Memory B cell (primary cell): ENCODE measurements at places on chromosomes 12 and 14.

GRCh38 chr12:21940549-21941505 is at the start of gene ABCC9:
TSS of gene ABCC9 (minus strand) at chr12:21941426. CDS start at chr12:21936674, 4,752 bp downstream.
- peaks cover 3% of the 10 kb centered on the region for H3K4me1 ChIP-seq
- no peak within 1 kb of the TSS for H3K27ac ChIP-seq
- peaks cover 8% of the 10 kb centered on the region for H3K27me3 ChIP-seq
- H3K36me3 ChIP-seq = no peaks in the 10 kb centered on the region
- no peak within 1 kb of the TSS for H3K4me3 ChIP-seq
- no peak for DNase-seq

GRCh38 chr14:70359076-70359424 is 433 bp downstream of the COX16 start:
- H3K4me3 ChIP-seq = peak overlapping the region; percentile 100
- H3K27me3 ChIP-seq = no peaks in the 10 kb centered on the region
- peaks cover 32% of the 10 kb centered on the region for H3K4me1 ChIP-seq
- H3K27ac ChIP-seq = peak overlapping the region; percentile 95

DNA sequence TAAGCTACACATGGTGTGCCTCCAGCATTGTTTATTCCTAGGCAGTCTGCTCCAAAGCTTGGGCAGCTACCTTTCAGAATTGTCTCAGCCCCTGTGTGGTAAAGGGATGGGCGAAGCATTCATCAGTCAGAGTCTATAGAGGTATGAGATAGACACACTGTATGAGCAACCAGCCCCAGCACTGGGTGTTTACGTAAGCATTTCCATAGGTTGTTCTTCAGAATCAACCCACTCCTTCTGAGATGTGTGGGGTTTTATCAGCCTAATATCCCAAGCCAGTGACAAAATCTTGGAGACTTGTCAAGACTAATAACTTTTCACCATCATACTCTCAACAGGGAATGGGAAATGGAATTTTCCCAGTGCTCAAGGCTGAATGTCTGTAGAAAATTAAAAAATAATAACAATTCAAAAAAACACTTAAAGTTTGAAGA is 98.2 kb downstream of the BTG1 start:
- no peak for DNase-seq
- H3K27me3 ChIP-seq = no peaks in the 10 kb centered on the region
- no peak overlapping the region for H3K27ac ChIP-seq
- peaks cover 1% of the 10 kb centered on the region for H3K36me3 ChIP-seq
- H3K4me3 ChIP-seq = no peak overlapping the region

- H3K36me3 ChIP-seq = no peaks in the 10 kb centered on the region
- peaks cover 9% of the 10 kb centered on the region for H3K27me3 ChIP-seq
- no peak overlapping the region for H3K4me3 ChIP-seq
- no peak for DNase-seq
- no peaks in the 10 kb centered on the region for H3K4me1 ChIP-seq
Observed at GRCh38 chr14:76531821-76532318, 155.9 kb downstream of the ESRRB start.

- H3K4me1 ChIP-seq = peaks cover 7% of the 10 kb centered on the region
- peaks cover 7% of the 10 kb centered on the region for H3K27me3 ChIP-seq
Observed at GRCh38 chr12:50074936-50075807, 10.0 kb upstream of the SMARCD1 start.

DNA sequence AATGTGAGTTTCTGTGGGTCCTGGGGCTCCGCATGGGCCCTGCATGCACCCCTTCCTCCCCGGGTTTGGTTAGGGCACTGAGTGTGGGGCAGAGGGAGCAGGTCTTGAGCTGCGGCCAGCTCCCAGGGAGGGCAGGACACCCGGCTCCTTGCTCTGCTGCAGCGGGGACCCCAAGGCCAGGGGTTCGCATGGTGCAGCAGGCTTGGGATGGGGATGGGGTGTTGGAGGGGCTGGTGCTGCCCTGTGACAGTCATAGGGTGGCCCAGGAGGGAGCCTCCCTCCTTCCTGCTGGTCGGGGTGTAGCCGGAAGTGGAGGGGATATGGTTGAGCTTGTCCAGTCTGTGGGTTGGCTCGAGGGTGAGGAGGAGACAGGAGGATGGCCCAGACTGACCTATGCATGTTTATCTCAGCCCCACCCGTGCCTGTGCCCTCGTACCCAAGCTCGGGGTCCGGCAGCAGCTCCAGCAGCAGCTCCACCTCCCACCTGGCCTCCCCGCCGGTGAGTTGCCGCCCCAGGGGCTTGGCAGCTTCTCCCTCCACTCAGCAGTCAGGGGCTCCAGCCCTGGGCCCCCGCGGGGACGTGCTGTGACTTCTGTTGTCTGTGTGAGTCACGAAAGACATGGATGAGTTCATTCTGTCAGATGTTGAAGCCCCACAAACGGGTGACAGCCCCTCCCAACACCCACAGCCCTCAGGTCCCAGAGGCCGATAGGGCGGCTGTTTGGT is 16.0 kb downstream of the ULK1 start:
- peaks cover 11% of the 10 kb centered on the region for H3K36me3 ChIP-seq
- H3K27me3 ChIP-seq = no peaks in the 10 kb centered on the region
- DNase-seq = no peak
- no peak overlapping the region for H3K4me3 ChIP-seq

- no peak overlapping the region for H3K4me3 ChIP-seq
- peaks cover 4% of the 10 kb centered on the region for H3K4me1 ChIP-seq
- H3K27ac ChIP-seq = no peak overlapping the region
- no peaks in the 10 kb centered on the region for H3K27me3 ChIP-seq
- peaks cover 17% of the 10 kb centered on the region for H3K36me3 ChIP-seq
- no peak for DNase-seq
Observed at GRCh38 chr14:93343266-93343665, 3.7 kb upstream of the COX8C start.

DNA sequence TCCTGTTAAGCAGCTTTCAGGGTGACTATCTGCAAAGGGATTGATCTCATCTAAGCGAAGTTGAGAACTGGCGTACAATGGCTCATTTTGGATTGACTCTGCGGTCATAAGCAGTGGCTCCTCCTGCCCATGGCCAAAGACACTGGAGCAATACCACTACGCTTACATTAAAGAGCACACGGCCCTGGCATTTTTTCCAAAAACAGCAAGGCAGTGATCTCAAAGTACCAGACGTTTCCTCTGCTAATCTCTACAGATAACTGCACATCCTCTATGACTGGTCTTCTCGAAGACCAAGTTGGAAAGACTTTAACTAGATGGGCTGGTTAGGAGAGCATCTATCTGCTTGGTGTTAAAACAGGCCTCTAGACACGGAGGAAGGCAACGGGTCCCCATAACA is 2.7 kb downstream of the PITPNM2 start:
- no peak overlapping the region for H3K27ac ChIP-seq
- no peak for DNase-seq
- H3K4me3 ChIP-seq = peak overlapping the region; percentile 45
- H3K27me3 ChIP-seq = no peaks in the 10 kb centered on the region
- peaks cover 32% of the 10 kb centered on the region for H3K4me1 ChIP-seq
